ENCODE measurements at places on chromosomes 16 and 17.
A peak's percentile ranks its signal among the peaks of the same experiment; 100 is the strongest.

- DNase-seq, result no peak
These were observed 193.6 kb downstream of the RPTOR start for GRCh38 chr17:80738020-80738808.

- DNase-seq, result no peak
These were observed 2.8 kb downstream of the RBFOX3 start for GRCh38 chr17:79607940-79608623.

DNA sequence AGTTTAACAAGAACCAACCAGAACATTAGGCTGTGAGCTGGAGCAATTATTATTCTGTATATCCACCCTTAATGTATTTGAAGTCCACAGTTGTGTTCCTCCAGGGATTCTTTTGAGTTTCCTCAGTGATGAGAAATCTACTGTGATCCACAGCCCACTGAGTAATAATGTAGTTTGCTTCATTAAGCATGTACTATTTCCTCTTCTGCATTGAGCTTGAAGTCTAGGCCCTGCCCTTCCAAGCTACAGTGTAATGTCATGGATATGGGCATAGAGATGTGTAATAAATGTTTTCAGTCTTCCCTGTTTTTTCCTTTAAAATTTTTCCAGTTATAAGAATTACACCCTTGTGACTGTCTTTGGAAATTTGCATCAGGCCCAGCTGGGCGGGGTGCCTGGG lies 36.4 kb upstream of the SLC12A3 start:
- no peak for DNase-seq

DNA sequence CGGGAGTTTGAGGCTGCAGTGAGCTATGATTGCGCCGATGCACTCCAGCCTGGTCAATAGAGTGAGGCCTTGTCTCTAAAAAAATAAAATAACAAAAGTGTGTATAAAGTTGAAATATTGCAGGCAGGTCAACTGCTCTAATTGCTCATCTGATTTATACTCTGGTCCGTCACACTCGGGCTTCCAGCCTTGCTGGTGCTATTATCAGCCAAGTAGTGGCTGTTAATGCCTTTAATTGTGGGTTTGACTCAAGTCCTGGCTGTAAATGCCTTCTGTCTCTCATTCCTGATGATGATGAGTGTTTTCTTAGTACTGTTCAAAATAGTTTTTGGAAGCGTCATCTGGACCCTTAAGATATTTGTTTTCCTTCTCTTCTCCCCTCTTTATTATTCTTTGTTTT lies 18.4 kb downstream of the SYT17 start:
- no peak for DNase-seq

GRCh38 chr17:76844485-76844829 lies 23.7 kb upstream of the MGAT5B start:
- DNase-seq, result no peak

DNA sequence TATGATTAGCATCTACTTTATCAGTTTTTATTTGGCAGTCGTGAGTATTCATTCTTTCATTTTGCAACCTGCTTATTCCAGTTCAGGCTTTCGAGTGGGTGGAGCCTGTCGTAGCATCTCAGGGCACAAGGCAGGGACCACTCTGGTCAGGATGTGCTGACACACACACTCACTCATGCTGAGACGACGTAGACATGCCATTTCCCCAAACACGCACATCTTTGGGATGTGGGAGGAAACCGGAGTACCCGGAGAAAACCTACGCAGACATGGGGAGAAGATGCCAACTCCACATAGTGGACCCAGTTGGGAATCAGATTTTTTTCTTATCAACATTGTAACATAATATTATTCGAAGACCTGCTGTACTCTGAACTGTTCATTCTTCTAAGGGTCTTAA lies 756.5 kb upstream of the RBFOX1 start:
- no peak for DNase-seq

DNA sequence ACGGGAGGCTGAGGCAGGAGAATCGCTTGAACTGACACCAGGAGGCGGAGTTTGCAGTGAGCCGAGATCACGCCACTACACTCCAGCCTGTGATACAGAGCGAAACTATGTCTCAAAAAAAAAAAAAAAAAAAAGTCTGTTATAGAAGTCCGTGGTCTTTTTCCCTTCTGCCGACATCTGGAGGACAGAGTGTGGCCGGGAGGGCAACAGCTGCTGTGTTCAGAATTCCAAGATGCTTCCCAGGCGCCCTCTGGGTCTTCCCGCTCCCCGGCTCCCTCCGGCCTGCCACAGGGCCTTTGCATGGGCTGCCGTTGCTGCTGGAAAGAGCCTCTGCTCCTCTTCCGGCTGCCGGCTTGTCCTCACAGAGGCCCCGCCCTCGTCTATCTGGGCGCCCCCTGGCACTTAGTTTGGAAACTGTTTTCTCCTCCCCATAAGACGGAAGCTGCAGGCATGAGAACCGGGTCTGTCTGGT lies 2.4 kb upstream of the CACNA1H start:
- DNase-seq, result no peak

DNA sequence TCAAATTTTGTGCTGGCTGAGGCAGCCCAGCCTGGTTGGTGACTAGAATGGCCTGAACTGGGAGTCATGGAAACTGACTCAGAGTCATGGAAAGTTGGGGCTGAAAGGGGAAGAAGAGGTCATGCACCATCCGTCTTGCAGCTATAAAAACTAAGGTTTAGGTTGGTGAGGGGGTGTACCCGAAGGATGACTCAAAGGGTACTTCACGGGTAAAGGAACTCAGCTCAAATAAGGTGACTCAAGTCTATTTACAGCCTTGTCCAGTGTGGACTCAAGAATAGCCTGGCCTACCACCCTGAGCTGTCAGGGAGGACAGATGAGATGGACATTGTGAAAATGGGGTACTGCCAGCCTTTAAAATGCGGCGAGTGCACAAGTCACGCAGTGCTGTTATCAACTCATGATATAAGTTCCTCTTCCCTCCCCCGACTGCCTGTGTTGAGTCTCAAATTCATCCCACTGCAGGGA lies 18.6 kb downstream of the CD300LB start:
- no peak for DNase-seq

GRCh38 chr16:4572715-4573114 lies 16.6 kb downstream of the C16orf96 start:
- no peak for DNase-seq

GRCh38 chr17:55430541-55431288 lies 9.1 kb upstream of the MMD start:
- DNase-seq, result no peak

DNA sequence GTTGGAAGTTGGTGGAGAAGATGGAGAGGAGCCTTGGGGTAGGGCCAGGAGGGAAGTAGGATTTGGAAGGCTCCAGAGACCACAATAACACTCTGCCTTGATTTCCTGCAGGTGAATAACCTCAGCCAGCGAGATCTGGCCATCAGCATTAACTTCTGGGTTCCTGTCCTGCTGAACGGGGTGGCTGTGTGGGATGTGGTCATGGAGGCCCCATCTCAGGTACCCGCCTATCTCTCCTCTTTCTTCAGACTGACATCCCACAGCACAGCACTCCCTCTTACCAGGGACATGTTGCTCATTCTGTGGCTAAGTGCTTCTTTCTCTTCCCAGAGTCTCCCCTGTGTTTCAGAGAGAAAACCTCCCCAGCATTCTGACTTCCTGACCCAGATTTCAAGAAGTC lies 4.9 kb downstream of the COX6A2 start:
- DNase-seq, result no peak

- no peak for DNase-seq
These were observed 5.6 kb downstream of the BAIAP3 start for GRCh38 chr16:1338855-1339675.

- no peak for DNase-seq
These were observed 5.9 kb downstream of the FAHD1 start for GRCh38 chr16:1832838-1833454.

DNA sequence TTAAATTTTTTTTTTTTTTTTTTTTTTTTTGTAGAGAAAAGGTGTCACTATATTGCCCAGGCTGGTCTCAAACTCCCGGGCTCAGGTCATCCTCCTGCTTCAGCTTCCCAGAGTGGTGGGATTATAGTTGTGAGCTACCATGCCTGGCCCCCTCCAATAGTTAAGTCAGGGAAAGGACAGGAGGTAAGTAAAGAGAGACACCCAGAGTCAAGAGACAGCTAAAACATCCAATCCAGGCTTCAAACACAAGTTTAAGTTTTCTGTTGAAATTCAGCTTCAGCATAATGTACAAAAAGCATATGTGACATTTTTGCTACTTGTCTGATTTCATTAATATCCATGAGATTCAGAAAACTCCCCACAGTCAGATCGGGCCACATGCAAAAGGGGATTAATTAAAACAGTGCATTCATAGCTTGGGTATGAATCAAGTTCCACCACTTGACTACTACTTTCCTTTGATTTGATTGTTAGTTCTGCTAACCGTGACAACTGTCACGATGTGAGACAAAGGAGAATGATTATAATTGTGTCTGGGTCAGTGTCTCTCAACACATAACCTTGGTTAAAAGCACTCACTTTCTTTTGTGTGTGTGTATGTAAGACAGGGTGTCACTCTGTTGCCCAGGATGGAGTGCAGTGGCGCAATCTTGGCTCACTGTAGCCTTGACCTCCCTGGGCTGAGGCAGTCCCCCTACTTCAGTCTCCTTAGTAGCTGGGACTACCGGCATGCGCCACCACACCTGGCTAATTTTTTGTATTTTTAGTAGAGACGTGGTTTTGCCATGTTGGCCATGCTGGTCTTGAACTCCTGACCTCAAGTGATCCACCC lies 184.9 kb downstream of the PARN start:
- DNase-seq, result no peak

DNA sequence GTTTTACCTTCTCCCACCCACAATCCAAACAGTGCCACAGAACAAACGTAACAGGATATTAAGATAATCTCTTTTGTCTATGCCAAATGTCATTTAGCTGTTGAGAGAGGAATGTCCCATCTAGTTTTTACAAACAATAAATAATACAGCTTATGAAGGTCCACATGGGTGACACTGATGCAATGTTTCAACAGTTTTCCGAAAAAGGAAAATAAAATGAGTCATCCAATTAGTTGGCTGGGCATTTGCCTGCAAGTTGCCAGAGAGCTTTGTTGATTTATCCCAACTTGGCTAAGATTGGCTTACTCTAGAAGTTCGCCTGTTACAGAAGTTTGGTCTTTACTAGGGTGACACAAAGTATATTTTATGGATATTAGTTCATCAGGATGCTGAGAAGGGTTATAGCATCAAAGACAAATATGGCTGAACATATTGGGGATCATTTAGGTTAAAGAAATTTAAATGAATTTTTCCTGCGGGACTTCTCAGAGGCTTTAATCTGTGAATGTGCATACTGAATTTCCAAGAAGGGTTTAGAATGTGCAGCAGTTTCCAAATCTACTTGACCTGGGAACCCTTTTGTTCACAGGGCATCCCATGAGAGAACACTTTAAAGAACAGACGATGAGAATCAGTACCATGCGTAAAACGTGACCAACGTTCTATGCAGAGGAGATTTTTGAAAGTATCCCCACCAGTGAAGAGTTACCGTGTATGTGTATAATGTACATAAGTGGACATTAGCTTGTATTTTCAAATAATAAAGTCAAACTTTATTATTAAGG lies 73.1 kb downstream of the CDH13 start:
- DNase-seq, result no peak

DNA sequence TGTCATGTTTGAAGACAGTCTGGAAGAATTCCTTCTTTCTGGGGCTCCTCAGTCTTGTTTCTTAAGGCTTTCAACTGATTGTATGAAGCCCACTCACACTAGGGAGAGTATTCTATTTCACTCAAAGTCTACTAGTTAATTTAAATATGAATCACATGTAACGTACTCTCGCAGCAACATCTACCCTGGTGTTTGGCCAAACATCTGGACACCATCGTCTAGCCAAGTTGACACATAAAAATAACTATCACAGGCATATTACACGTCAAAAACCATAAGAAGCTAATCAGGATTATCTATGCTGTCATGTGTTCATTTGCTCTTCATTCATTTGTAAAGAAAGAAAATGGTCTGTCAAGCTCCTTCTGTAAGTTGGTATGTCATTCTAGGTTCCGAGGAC lies 787.4 kb downstream of the KCNJ2 start:
- no peak for DNase-seq

- DNase-seq, result no peak
These were observed 92.5 kb downstream of the N4BP1 start for GRCh38 chr16:48517493-48517892.

- DNase-seq, result no peak
These were observed 26.7 kb upstream of the JPT2 start for GRCh38 chr16:1651094-1651973.

GRCh38 chr16:77943801-77944200 lies 78.5 kb upstream of the CLEC3A start:
- no peak for DNase-seq

DNA sequence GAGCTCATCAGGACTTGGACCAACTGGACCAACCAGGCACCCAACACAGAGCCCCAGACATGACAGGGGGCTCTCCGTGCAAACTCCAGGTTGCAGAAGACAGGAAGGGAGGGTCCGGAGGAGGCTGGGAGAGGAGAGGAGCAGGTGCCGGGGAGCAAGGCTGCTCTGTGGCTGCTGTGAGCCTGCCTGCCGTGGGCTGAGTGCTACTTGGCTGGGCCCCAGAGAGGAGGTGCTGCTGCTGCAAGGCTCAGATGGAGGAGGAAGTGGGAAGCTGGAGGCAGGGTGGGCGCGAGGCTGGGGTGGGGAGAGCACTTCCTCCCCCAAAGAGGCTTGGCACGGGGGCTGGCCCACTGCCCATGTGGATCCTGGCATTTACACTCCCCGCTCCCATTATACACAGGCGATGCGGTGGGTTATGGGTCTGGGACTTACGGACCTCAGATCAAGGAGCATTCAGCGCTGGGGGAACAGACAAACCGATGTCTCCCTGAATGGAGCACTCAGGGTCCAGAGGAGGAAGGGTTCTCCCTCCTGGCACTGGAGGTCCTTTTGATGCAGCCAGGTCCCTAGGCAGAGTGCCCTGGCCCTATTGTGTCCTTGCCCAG lies 15.9 kb downstream of the EPOP start:
- DNase-seq, result no peak

DNA sequence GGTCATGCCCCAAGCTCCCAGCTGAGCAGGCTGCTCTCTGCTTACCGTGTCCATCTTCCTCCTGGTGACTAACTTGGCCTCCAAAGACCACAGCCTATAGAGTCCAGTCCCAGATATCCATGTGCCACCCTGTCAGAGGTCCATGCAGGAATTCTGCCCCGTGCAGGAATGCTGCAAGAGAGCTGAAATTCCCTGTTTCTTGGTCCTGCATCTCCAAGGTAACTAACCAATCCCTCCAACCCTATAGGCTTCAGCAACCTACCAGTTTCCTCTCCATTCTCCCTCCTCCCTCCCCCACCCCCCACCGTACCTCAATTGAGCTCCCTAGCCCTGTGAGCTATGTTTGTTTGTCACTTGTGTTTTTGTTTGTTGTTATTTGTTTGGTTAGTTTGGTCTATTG lies 9.6 kb upstream of the MKS1 start:
- no peak for DNase-seq

- peak; percentile 60 for DNase-seq
These were observed 8.2 kb downstream of the UBE2O start for GRCh38 chr17:76444518-76445311.

DNA sequence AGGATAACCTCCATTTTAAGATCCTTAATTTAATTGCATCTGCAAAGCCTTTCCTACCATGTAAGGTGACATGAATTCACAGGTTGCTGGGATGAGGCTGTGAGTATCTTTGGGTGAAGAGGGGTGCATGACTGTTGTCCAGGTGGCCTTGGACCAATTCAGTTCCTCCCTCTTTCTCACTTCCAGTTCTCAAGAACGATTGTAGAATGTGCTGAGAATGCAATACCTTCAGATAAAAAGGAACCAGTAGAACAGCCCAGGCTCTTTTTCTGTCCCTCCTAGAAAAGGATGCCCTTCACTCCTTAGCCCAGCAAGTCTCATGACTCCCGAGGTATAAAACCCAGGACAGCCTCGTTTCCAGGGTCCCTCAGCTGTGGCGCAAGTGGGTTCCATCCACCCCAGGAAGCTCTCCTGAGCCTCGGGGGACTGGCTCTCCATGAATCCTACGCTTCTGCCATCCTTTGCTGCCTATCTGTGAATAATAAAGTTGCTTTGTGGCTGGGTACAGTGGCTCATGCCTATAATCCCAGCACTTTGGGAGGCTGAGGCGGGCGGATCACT lies 61.6 kb upstream of the FA2H start:
- DNase-seq, result no peak

All from iPS DF 19.7 (cell line).